ENCODE measurements at places on chromosomes 7 and 10.

- DNase-seq: no peak
Measured at GRCh38 chr7:44630792-44631457, 24.5 kb downstream of the OGDH start.

- DNase-seq: no peak
Measured at GRCh38 chr7:157816086-157816485, 479.3 kb downstream of the DNAJB6 start.

- no peak for DNase-seq
Measured at GRCh38 chr10:132264306-132264950, 43.3 kb downstream of the STK32C start.

DNA sequence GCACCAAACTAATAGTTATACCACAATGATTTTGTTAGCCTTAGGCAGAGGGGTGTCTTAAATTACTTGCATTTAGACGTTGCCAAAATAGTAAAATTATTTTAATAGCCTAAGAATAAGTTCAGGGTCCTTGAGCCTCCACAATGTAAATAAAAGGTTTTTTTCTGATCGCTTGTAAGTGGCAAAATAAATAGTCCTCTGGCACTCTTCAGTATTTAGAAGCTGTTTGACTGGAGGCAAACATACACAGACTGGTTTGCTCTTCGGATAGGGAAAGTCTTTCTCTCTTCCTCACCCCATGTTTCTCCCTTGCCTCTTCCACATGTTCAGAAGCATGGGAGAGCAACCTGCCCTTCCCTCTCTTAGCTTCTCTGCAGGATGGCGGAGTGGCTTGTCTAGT lies 49.5 kb upstream of the FAM180A start:
- no peak for DNase-seq

- no peak for DNase-seq
Measured at GRCh38 chr10:86099542-86100334, 266.9 kb downstream of the GRID1 start.

DNA sequence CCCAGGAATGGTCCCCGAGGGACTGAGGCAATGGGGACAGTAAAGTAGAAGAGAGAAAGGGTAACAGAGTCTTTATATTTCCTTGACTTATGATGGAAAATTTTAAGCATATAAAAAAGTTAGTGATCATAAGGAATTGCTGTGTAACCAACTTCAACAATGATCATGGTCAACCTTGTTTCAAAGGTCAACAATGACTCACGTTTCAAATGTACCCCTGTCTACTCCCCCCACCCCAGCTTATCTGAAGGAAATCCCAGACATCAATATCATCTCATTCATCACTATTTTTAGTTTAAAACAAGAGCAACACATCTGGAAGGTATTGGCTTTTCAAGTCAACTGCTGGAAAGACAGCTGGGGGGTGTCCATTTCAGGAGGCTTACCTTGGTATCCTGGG lies 92.9 kb downstream of the SMURF1 start:
- DNase-seq: no peak

- DNase-seq: no peak
Measured at GRCh38 chr10:118472415-118473304, 122.8 kb downstream of the PRLHR start.

DNA sequence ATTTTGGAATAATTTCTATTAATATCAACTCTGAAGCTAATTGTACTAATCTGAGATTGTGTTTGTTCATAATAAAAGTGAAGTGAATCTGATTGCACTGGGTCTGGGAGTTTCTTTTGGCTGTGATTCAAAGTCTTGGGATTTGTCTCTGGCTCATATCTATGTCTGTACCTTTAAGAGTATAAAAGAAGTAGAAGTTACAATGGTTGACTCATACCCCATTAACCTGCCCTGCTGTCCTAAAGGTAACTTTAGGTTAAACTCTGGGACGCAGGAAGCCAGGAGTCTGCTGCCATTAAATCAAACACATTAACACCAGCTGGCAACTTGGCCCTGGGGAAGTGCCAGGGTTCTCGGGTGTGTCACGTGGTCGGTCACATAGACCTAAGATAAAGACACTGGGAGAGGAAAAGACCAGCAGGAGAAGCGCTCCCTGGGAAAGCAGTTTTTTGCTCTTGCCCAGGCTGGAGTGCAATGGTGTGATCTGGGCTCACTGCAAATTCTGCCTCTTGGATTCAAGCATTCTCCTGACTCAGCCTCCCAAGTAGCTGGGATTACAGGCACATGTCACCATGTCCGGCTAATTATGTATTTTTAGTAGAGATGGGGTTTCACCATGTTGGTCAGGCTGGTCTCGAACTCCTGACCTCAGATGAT lies 17.8 kb downstream of the SCD start:
- no peak for DNase-seq

DNA sequence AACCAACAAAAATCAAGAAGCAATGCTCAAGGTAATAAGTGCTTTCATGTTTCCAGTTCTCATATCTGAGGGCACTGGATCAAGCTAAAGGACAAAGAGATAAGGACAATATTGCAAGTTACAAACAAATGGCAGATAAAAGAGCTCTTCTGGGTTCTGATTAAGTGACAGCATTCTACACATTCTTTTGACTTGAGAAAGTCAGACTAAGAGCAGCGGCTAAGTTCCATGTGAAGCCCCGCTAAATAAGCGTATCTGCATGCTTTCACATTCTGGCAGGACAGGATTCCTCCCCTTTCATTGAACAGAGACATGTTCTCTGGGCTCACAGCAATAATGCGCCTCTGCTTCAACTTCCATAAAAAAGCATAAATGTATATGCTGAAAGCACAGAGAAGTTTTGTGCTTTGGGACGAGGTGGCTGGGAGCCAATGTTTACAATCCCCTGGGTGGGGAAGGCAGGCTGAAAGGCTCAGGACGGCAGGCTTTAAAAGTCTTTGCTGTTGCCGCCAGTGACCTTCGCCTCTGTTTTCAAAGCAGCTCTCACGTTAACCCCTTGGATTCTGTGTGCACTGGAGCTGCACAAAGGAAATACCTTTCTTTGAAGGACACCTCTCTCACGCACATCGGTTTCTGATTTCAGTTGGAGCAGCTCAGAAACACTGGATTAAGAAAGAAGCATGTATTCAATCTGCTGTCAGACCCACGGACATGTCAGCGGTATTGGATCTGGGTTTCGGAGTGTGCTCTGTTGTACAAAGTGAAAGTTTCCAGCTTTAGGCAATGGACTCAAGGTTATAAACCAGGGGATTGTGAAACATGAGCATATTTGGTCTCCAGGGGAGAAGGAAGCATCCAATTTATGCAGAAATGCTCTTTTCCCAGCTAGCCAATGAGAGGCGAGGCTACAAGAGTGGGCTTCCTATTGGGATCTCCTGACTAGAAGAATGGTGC lies 105.4 kb upstream of the FAM133B start:
- peak; percentile 42 for DNase-seq

GRCh38 chr7:74449809-74450397 lies 3.8 kb upstream of the GTF2IRD1 start:
- DNase-seq: peak; percentile 78

DNA sequence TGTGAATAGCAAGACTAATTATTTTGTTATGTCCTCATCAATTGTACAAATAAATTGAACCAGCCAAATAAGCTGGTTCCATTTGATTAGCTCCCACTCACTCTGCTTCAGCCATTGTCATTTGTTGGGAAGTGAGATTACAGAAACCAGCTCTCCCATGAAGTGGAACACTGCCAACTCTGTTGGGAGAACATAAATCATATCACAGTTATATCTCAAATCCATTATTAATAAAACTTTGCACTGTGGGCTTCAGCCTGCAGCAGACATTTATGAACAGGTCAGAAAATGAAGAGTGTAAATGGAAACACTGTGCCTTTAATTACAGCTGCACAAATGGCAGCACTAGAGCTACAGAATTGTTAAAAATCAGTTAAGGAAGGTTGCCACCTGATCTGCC lies 46.7 kb upstream of the TEX47 start:
- DNase-seq: no peak

GRCh38 chr10:132805599-132805998 lies 19.7 kb upstream of the NKX6-2 start:
- DNase-seq: no peak

GRCh38 chr10:117677239-117677638 lies 134.7 kb downstream of the EMX2 start:
- DNase-seq: no peak

DNA sequence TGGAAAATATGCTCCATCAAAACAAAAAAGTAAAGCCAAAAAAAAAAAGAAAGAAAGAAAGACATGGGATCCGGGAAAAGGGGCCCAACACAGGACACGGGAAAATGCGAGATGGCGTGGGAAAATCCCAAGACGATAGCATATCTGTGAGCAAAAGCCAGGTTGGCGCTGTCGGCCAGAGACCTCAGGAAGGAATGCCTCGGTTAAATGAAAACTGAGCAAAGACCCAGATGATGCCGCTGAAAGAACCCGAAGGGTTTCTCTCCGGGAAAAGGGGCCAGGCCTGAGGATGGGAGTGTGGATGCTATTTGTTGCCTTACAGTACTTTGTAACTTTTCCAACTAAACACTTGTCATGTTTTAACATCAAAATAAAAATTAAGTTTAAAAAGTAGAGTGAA lies 49.5 kb upstream of the PPP2R2D start:
- DNase-seq: no peak

DNA sequence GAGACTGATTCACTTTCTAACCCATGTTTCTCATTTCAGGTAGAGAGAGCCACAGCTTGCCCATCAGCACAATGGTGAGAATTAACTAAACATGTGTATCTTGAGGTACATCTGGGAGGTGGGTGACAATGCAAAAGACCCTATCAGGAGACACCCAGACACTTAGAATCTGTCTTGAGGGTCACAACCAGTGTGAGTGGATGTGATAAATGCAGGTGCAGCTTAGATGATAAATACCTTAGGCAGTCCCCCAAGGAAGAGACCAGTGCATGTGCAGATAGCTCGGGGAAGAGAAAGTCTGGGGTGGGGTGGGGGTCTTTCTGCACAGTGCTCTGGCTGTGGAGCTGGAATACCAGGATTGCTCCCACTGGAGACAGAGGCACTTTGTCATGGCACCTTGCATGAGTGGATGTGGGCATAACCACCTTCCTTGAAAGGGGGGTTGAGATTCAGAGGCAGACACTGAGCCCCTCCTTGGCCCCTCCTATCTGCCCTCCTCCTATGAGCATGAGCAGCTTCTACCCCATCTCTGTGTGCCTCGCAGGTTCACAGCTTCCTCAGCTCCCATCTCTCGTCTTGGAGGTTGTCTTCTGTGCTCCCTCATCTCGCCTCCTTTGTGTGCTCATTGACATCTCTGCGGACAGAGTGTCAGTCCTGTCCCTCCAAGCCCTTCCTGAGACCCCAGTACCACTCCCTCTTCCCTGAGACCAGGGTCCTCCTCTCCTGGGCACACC lies 349.8 kb downstream of the TCERG1L start:
- DNase-seq: no peak

DNA sequence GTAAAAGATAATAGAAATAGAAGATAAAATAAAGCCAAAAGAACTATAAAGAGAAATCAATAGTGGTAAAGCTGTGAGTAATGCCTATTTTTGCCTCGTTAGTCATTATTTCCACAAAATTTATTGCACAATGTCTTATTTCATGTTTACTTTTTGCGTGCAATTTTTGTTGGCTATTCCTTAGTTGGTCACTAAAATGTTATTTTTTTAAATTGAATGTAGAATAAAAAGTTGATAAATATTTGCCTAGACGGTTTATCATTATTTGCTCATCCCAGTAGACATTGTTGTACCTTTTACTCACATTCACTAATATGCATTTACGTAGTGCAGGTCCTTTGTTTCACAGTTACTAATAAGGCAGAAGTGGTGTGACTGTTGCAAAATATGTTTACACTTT lies 227.8 kb upstream of the BMPER start:
- no peak for DNase-seq

DNA sequence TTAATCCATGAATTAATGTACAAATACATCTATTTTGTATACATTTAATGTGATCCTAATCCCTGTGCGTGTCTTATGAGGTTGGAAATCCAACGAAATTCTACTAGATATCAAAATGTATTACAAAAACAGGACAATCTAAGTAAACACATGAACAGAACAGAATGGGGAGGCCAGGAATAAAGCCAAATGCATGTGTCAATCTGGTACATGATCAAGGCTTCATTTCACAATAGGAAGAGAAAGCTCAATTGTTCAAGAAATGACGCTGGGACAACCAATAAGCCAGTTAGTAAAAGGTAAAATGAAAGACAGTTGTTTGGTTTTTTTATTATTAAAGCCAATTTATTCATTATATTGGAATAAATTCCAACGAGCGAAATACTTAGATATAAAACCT lies 83.0 kb downstream of the COL13A1 start:
- no peak for DNase-seq

DNA sequence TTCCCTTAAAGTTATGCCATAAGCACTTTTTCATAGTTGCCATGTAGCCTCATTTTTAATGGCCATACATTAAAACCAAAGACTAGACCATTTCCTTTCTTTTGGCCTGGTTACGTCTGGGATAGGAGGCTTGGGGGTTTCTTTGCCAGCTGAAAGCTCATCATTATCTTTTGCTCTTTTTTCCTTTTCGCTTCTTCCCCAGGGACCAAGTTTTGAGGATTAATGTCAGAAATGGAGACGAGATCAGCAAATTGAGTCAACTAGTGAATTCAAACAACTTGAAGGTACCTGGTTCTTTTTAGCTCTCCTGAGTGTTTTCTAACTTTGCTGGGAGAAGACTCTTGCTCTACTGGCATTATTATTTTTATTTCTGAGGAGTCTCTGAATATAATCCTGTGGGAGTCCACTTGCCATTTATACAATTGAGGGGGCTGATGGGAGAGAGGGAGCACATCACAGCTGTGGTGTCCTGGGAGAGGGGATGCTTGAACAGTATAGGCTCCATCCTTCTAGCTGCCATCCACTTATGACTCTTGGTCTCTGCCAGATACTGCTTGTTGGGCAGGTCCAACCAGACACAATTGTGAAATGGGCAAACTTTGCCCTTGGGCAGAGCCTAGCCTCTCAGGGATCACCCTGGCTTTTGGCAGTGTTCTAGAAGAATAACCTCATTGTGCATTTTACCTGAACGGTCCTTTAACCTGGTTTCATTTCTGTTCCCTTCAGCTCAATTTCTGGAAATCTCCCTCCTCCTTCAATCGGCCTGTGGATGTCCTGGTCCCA lies 5.8 kb downstream of the CPA4 start:
- DNase-seq: no peak

DNA sequence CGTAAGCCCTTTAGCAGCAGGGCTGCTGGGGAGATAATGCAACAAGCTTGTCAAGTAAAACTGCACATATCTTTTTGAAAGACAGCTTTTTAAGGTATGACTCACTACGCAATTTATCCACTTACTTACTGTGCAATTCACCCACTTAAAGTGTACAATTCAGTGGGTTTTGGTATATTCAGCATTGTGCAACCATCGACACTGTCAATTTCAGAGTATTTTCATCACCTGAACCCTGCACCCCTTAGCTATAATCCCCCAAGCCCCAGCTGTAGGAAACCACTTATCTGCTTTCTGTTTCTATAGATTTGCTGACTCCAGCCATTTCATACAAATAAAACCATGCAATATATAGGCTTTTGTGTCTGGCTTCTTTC lies 168.0 kb downstream of the PTPN20 start:
- no peak for DNase-seq

GRCh38 chr7:118059209-118059608 lies 124.8 kb upstream of the LSM8 start:
- no peak for DNase-seq

- no peak for DNase-seq
Measured at GRCh38 chr10:132845041-132845551, 59.1 kb upstream of the NKX6-2 start.

- DNase-seq: no peak
Measured at GRCh38 chr10:8532647-8533046, 478.2 kb downstream of the GATA3 start.

GRCh38 chr7:42197451-42197850 lies 39.6 kb downstream of the GLI3 start:
- no peak for DNase-seq

GRCh38 chr10:95413588-95413987 lies 122.8 kb upstream of the PDLIM1 start:
- DNase-seq: no peak

GRCh38 chr7:116809636-116810266 lies 52.6 kb upstream of the CAPZA2 start:
- peak; percentile 31 for DNase-seq
